Mucosa of descending colon (tissue), 3 donors: ENCODE measurements at places on chromosomes 13 and 19.

DNA sequence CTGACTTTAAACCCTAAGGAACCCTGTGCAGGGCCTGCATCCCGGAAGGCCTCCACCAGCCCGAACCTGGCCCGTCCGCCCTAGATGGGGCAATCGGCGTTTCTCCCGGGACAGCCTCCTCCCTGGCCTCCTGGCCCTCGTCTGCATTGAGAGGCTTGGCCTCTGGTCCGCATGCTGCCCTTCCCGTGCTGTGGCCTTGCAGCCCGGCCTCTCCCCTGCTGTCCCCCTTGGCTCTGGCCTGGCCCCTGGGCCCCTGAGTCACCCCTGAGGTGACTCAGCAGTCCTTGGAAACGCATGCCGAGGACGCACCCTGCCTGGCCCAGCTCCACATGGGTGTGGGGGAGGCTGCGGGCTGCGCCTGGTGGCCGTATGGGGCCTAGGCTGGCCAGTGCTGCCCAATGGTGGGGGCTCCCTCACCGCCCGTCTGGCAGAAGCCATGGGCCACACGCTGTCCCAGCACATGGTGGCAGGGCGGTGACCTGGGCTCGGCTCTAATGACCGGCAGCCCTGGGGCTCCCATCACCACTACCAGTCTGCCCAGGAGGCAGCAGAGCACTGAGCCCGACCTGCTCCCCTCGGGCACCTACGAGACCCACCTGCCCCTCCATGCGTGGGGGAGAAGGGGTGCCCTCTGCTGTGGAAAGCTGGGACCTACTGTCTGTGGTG is 25.7 kb downstream of the SH3GL1 start:
- peak; percentile 46 for DNase-seq

DNA sequence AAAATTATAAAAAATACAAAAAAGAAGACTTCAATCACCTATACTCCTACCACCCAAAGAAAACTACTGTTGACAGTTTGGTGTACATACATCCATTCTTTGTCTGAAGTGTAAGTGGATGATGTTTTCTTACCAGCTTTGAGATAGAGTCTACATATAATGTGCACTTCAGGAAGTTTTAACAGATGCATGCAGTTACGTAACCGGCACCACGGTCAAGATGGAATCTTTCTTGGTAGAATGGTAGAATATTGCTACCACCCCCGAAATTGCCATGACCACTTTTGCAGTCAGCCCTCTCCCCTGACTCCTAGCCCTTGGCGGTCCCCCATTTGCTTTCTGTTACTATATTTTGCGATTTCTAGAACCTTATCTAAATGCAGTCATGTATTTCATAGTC is 1.4 kb downstream of the CUL4A start:
- DNase-seq = no peak

GRCh38 chr19:36013280-36014011 is 567 bp downstream of the ALKBH6 start:
- DNase-seq = peak; percentile 50

- peak; percentile 81 for DNase-seq
These were observed at the start of gene GPI for GRCh38 chr19:34364830-34365462. TSS of gene GPI (plus strand) at chr19:34365196. CDS start at chr19:34365267, 71 bp downstream.

GRCh38 chr13:65725006-65725405 is 1505.1 kb downstream of the PCDH9 start:
- no peak for DNase-seq

- no peak for DNase-seq
These were observed 227.6 kb upstream of the UBL3 start for GRCh38 chr13:30078059-30078458.

GRCh38 chr19:40598918-40599307 is 2.3 kb upstream of the LTBP4 start:
- no peak for DNase-seq

DNA sequence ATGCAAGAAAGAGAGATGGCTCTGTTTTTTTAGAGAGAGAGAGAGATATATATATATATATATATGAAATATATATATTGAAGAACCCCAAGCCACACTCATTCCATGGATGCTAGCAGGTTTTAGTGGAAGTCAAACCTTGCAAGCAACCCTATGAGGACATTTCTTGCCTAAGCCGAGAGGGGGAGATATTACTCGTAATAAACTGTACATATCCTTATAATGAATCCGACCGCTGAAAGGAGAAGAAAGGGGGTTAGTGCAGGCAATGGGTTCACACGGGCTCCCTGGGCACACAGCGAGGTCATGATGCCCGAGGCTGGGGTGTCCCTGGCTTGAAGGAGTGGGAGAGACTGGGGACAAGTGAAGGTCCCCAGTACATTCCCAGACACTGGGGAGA is 78.3 kb downstream of the IER2 start:
- DNase-seq = no peak

DNA sequence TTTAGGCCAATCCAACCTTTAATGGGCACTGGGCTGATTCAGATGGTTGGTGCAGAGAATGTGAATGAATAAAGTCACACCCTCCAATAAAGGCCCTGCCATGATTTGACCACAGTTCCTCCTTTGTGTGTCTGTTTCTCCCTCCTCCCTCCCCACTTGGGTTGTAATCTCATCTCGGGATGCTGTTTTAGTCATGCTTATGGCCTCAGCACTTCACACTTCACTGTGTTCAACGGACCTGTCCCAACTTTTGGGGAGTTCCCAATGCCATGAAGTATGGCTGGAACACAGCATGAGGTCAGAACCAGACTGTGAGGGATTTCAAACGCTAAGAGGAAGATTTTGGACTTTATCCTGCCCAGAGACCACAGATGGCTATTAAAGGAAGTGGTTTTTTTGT is 5.6 kb upstream of the RAB8A start:
- no peak for DNase-seq

DNA sequence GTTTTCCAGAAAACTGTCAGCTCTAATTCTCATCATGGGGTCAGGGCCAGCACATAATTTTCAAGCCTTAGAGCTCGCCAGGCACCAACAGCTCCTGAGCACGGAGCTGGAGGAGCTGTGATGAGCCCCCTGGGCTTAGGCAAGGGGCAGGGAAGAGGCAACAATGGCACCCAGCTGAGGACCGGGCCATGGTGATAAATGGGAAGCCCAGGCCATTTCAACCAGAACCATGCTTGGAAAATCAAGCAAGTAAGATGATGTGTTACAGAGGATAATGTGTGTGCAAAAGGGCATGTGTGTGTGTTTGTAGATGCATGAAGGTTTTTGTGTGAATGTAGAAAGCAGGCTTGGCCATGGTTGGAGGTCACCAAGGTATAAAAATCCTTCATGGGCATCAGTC is 66.8 kb upstream of the UBAC2 start:
- DNase-seq = no peak

- DNase-seq = peak; percentile 57
These were observed 157.3 kb downstream of the DNAJC3 start for GRCh38 chr13:95834134-95834765.

- no peak for DNase-seq
These were observed 536 bp downstream of the PRSS57 start for GRCh38 chr19:694481-695351.

GRCh38 chr13:46609052-46609451 is 56.1 kb downstream of the LRCH1 start:
- no peak for DNase-seq

- DNase-seq = peak; percentile 23
These were observed 5.6 kb downstream of the C5AR1 start for GRCh38 chr19:47315125-47315821.

DNA sequence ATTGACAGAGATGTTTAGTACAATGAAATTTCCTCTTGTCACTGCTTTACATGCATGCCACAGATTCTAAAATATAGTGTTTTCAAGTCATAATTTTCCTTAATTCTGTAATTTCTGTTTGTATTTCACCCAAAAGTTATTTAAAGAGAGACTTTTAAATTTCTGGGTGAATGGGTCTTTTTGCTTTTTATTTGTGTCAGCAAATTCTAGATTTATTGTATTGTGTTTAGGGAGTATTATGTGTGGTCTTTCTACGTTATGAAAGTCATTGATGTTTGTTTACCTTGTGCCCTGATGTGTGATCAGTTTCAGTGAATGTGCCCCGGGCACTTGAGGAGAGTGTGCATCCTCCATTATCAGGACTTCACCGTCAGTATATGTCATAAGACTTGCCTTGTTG is 92.7 kb downstream of the SGCG start:
- no peak for DNase-seq

GRCh38 chr13:80979035-80979641 is 638.2 kb upstream of the SPRY2 start:
- DNase-seq = peak; percentile 50

DNA sequence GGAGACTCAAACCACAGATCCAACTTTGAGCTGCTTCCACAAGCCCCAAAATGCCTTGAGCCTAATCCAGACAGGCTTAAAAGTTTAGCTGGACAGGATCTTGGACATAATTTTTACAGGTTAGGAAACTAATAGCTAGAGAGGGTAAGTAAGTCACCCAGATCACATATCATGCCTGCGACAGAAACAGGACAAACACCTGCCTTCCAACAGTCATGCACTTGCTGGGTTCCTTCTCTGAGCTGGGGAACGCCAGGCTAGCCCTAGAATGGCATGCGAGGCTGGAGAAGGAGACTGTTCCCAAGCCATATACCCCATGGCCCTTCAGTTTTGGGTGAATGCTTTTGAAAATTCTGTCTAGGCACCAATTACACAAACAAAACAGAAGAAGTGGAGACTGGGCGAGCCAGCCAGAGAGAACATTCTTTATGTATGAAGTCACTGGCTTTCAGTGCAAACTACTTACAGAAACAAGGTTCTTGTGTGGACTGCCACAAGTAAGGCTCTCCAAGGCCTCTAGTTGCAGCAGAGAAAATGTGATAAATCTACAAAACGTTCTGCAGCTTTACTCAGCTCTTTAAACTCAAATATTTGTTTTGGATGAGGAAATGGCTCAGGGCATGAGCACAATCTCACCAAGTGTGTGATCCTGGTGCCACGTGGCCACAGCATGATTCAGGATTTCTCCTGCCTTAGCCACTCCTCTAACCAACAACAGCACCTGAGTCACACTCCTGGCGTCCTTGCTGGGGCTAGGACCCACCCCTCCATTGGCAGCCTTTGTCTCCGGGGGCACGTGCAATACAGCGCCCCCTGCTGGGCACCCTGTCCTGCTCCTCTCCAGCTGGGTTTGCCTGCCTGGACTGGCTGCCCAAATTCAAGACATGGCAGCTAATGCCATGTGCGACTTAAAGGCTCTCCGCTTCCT is 73.4 kb upstream of the UBL3 start:
- DNase-seq = peak; percentile 90

DNA sequence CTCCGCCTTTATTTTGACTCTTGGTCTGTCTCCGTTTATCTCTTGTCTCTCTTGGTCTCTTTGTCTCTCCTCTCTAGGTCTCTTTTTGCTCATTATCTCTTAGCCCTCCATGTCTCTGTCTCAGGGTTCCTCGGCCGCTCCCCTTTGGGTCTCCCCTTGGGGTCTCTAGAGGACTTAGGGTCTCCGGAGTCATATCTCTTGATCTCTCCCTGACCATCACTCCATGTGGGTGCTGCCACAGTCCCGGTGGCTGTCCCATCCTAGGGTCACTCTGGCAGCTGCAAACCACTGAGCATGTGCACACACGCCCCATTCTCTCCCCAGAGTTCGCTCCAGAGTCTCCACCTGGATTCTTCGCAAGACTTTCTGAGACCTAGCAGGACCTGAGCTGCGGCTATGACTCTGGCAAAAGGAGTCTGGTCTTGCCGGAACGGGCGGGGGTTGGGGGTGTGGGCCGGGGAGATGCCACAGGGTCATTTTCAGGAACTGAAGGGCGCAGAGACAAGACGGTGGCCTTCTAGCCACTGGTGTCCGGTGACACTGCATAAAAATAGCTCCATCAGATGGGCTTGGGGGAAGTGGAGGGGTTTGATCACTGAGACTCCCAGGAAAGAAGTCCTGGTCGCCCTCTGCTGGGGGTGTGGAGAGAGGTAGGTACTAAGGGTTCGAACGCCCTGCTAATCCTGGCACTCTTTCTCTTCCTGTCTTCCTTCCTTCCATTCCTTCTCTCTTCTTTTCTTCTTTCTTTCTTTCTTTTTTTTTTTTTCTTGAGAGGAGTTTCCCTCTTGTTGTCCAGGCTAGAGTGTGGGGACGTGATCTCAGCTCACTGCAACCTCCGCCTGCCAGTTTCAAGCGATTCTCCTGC is 1.2 kb upstream of the KCNA7 start:
- no peak for DNase-seq

GRCh38 chr19:3607303-3608078 is 816 bp upstream of the TBXA2R start:
- no peak for DNase-seq

GRCh38 chr19:41590936-41591335 is 15.0 kb downstream of the CEACAM21 start:
- no peak for DNase-seq

GRCh38 chr13:110644892-110645521 is 29.7 kb downstream of the NAXD start:
- DNase-seq = peak; percentile 74

DNA sequence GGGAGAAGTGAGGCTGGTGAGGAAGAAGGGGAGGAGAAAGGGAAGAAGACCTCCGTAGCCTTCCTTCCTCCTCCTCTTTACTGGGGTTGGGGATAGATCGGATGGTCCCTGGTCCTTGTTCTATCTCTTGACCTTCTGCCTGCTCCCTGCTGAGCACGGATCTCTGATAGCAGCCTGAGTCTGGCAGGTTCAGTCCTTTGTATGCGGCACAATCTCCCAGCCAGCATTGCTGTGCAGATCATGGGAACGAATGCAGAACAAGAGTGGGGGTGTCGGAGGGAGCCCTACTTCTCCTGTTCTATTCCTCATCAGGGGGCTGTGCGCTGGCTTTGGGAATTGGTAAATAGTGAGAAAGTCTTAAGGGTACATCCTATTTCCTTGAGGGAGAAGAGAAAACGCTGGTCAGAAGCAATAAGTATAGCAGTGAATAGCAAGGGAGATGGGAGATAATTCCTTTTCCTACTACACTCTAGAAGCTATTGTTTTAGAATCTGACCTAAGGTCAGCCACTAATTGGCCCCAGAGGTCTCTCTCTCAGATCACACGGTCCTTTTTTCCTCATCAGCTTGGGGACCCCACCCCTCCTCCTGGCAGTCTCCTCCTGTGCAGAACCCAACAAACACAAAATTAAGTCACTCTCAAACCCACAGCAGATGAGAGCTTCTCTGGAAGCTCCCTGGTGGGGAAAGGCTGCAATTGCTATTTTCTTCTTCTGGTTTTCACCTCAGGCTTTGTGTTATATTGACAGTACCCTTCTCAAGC is 41.0 kb downstream of the KL start:
- DNase-seq = no peak

DNA sequence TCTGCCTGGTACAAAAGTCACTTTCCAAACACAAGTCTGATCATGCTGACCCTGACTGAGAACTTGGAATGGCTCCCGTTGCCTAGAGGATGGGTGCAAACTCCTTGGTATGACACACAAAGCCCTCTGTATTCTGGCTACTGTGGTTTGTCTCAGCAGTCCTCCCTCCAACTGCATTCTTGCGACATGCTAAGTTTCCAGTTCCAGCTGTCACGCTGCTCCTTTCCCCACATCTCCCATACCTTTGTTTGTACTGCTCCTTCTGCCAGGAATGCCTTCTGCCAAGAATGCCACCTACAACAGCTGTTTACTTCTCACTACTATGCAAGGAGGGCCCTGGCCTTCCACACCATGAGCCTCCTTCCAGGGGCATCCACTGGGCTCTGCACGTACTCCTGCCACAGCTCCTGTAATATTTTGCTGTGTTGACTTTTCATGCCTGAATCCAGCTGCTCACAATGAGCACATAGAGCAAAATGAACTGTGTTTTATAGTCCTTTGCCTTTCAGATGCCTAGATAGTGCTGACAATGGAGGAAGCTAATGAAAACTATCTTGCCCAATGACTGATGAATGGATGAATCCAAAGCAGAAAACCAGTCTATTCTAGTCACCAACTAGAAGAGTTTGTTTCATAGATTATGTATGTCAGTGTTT is 543.7 kb downstream of the EFNB2 start:
- no peak for DNase-seq

- DNase-seq = no peak
These were observed 250.9 kb downstream of the DLEU7 start for GRCh38 chr13:50592412-50593155.
